ENCODE measurements at places on chromosomes 11 and 22.

DNA sequence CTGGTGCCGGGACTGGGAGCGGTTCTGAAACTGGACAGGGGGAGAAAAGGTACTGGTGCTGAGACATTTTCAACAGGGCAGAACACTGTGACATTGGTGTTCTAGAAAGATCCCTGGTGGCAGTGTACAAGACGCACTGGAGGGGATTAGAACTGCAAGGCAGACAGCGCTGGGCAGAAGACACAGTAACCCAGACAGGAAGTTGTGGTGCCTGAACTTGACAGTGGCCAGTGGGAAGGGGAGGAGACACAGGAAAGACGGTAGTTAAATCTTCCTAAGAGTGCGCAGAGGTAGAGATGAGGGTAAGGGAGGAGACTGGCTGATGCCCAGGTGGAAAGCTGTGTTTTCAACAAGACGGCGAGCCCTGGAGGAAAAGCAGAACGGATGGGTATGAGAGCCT lies 24.5 kb downstream of the FAM227A start:
- DNase-seq, result no peak

GRCh38 chr22:23847991-23848864 lies 9.4 kb upstream of the DERL3 start:
- no peak for DNase-seq

DNA sequence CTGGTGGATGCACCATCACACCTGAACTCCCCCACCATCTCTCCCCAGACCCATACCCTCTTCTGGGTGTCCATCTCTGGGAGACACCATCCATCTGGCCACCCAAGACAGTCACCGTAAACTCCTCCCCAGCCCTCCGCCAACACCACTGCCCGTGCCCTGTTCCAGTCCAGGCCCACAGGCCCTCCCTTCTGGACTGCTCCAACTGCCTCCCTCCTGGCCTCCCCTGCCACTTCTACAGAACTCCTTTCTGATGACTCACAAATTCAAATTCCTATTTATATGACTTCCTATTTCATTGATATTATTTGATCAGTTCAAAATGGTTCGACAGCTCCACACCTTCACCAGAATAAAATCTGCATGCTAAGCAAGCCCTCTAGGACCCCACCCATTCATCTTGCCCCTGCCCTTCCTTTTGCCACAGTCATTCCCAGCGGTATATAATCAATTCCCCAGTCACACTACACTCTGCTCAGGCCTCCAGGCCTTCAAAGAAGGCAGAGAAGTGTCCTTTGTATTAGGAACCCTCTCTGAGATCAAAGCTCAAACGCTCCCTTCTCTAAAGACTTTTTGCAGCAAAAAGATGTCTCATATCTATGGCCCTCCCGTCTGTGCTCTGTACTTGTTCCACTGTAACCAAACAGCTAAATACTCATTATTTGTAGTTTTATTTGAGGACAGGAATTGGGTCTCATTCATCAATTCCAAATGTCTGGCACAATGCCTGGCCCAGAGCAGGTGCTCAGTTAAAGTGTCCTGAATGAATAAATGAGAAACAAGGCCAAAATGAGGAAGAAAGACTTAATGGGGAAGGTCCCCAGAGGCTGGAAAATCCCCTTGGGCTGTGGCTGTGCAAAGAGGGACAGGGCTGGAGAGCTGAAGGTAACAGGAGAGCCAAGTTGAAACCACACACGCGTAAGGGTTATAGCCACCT lies 29.0 kb downstream of the MYH9 start:
- peak; percentile 4 for DNase-seq

DNA sequence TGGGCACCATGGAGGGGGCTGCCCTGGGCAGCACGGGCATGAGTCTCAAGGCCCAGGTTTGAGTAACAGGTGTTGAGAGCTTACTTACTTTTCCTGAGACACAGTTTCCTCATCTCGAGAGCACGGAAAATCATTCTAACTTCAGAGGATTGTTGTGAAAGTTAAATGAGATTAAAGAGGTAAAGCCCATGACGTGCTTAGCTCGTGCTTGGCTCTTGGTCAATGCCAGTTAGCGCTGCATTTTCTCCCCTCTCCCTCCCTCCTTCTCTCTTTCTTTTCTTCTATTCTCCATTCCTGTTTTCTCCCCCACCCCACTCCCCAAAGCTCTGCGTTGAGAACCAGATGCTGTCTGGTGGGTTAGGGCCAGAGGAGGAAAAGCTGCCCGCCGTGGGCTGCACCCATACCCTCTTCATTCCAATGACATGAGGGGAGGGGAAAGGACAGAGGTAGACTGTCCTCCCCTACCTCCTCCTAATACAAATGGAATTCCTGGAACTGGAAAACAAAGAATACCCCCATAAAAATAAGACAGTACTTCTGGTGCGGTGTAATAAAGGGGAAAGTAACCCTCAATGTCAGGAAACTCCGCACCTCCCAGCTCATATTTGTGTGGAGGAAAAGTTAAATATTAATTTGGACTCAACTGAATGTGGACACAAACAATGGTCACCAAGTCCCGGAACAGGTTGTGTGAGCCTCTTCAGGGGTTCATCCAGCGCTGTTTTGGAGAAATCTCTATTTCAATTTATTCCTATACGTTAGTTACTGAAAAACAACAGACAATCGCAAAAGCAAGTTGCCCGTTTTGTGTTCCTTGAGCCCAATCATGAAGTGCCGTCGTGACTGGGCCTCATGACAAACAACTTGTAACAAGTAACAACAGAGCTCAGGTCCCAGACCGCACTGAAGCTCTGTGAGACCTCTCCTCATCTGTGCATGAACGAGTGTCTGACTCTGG lies 54.8 kb upstream of the B3GAT1 start:
- DNase-seq, result no peak

DNA sequence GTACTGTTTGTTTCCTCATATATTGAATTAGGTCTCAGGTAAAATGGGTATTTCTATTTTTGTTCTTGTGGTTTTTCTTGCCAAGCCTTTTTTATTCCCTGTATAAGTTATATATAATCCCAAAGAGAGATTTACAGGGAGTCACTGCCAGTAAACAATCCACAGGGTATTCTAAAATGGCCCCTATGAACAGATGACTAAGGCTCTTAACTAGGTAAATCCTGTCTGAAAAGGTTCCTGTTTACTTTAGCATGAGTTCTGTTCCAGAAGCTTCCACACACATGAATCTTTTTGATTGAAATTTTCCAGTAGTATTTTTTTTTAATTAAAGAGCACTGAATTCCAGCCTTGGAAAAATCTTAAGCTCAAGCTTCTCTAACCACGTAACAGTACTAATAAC lies 552.8 kb upstream of the CCDC179 start:
- no peak for DNase-seq

DNA sequence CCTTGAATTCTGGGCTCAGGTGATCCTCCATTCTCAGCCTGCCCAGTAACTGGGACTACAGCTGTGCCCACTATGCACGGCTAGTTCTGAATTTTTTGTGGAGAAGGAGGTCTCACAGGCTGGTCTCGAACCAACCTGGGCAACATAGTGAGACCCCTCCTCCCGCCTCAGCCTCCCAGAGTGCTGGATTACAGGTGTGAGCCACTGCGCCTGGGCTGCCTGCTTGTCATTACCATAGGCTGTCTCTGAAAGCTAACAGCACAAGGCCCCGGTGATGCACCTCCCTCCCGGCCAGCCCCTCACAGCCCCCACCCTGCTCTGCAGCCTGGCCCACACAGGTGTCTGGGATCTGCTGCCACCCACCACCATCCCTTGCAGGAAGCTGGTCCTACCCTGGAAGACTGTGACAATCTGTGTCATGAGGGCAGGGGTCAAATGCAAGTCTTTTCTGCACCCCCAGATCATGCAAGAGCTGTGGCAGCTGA lies 82.4 kb downstream of the DGCR2 start:
- DNase-seq, result no peak
